HuH-7 (cell line): ENCODE measurements at places on chromosomes 5 and 9.

GRCh38 chr9:84860249-84861115, 191.0 kb downstream of the NTRK2 start:
- DNase-seq = no peak

GRCh38 chr9:89822996-89823395, 218.2 kb downstream of the GADD45G start:
- DNase-seq = no peak

- DNase-seq = no peak
Measured at GRCh38 chr9:110123341-110124095, 84.4 kb downstream of the C9orf152 start.

DNA sequence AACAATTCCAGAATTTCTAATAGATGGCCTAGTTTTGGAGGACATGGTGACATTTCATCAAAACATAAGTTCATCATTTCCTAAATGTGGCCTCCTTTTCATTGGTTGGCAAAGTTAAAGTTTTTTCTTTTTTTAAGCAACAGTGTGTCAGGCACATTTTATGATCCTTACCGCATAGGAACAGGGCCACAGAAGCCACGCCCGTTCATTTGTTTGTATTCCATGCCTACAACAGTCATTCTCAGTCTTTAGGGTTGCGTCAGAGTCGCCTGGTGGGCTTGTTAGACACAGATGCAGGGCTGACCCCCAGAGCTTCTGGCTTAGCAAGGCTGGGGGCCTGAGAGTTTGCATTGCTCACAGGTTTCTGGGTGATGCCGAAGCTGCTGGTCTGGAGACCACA, 130.2 kb downstream of the HSD17B3 start:
- peak; percentile 59 for DNase-seq

GRCh38 chr5:127101533-127101932, 28.2 kb upstream of the C5orf63 start:
- DNase-seq = no peak

DNA sequence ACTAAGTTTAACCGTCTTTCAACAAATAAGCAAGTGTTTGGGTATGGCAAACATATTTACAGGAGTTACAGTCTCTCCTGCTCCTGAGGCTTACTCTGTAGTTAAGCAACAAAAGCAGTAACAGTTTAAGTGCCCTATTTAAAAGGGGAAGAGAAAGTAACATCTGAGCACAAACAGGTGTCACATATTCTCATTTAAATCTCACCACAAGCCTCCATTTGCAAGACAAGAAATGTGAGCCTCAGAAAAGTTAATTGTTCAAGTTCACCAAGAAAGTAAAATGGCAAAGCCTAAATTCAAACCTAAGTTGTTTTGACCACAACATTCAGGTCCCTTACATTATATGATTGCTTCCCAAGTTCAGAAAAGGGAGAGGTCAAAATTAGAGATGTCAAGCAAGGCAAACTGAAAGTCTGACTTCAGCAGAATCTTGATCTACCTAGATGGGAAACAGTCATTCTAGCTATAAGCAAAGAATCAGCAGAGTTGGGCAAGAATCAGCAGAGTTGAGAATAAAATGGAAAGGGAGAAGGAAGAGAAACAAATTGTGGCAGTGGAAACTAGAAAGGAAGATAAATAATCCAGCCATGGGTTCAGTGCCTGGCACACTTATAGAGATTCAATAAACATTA, 93.4 kb downstream of the STRBP start:
- DNase-seq = no peak

DNA sequence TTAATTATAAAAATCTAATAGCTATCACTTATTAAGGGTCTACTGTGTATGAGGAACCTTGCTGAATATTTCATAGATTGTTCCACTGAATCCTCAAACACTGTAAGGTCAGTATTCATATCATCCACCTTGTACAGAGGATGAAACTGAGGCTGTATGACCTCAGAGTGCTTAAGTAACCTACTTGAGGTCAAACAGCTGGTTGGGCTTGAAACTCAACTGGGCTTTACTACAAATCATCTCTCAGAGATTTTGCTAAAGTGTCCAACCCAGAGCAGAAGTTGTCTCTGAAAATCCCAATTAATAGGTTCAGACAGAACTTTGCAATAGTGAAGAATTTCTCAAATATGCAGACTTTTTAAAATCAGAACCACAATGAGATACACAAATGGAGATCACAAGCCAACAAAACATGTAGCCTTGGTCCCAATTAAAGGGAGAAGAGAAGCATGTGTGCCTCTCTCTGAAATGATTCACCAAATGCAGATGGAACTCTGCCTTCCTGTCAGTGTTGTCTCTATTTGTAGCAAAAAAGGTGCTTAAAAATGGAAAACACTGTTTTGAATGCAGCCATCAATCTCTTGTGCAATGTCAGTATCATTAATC, 131.4 kb downstream of the FAM114A2 start:
- DNase-seq = no peak

GRCh38 chr9:78103971-78104433, 72.4 kb upstream of the GNAQ start:
- DNase-seq = no peak

- no peak for DNase-seq
Measured at GRCh38 chr9:93028448-93029006, 30.0 kb upstream of the SUSD3 start.

DNA sequence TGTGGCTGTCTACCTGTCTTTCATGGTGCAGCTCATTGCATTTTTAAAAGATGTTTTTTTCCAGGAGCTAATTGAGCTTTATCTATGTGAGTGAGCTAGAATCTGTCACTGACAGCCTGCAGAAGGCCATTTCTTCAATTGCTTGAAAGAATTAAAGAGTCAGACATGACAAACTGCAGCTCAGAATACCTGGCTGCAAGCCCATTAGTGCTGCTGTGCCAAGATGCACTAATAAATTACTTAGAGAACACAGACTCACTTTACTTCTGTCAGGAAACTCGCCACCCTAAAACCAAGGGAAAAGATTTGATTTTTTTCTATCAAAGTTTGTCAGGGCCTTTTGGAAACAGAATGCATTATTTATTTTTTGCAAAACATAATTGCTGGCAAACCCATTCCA, 368.3 kb downstream of the CAAP1 start:
- no peak for DNase-seq
